Testis (tissue), 5 donors: ENCODE measurements at places on chromosomes 2 and 18. TPM values are rescaled to one million over a fixed set of nuclear protein-coding genes. Genes with fewer than 3 reads are reported as not detected.

SLC30A3 gene
- total RNA-seq = 160 TPM

TEX44 gene
- 248 TPM for total RNA-seq

PASK gene
- 54.0 TPM for total RNA-seq

FEV gene
- total RNA-seq = not detected

ANKRD30BL gene
- 21.0 TPM for total RNA-seq

VWA3B gene
- total RNA-seq = 27.0 TPM

DNA sequence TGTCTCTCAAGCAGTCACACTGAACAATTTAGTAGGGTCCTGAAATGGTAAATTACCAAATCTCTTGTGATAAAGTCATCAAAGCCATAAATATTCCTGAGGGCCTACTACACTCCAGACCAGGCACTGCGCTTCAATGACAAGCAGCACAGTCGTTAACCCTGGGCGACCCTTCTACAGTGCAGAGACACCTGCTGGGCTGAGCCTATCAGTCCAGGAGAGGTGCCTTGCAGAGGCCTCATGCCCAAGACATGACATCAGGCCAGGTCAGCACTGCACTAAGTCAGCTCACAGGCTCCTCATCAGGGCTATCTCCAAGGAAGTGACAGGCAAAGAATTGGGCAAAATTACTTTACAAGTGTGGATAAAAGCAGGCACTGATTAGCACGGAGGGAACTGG is 166.4 kb upstream of the EPB41L3 start:
- DNase-seq = no peak

DNA sequence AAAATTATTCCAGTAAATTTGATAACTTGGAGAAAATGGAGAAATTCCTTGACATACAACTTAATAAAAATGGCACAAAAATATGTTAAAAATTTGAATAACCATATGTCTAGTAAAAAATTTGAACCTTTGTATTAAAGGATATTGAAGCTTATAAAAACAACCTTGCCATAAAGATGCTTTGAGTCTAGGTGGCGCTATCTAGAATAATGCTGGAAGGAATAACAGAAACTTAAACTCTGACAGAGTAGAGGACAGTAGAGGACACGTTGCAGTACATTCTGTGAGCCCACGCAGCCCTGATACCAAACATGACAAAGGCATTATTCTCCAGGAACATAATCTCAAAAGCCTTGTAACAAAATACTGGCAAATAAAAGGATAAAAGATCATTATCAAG is 44.7 kb upstream of the ALKAL2 start:
- no peak for DNase-seq

DNA sequence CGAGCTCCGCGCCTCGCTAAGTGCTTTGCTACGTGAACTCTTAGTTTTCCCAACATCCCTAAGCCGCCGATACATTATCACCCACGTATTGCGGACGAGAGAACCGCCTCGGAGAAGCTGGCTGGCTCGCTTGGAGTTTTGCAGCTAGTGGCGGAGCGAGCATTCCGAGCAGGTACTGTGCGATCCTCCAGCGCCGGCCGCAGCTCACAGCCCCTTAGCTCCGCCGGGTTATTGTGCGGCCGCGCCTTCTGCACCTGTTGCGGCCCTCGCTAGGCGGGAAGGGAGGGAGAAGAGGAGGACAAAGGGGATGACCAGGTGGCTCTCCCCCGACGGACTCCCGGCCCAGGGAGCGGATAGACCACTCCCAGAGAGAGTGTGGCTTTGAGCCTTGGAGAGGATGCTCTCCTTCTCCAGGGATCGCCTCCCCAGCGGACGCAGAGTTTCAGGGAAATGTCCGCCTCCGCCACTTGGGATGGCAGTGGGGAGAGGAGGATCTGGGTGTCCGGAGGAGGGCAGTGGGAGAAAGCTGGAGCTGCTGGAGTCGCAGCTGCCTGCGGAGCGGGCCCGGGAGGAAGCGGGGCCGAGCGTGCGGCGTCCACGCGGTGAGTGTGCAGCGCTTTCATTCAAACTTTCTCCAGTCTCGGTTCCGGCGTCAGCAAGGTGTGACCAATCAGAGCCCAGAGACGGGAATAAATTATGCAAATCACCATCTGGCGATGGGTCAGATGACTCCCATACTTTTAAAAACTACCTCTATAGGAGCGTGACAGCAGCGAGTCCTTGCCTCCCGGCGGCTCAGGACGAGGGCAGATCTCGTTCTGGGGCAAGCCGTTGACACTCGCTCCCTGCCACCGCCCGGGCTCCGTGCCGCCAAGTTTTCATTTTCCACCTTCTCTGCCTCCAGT is at the start of gene LIPG:
LIPG (plus strand) TSS at position 769 of the 905 bp plus-strand sequence. CDS start 252 bp downstream, outside the sequence.
- peak; percentile 85 for DNase-seq

DNA sequence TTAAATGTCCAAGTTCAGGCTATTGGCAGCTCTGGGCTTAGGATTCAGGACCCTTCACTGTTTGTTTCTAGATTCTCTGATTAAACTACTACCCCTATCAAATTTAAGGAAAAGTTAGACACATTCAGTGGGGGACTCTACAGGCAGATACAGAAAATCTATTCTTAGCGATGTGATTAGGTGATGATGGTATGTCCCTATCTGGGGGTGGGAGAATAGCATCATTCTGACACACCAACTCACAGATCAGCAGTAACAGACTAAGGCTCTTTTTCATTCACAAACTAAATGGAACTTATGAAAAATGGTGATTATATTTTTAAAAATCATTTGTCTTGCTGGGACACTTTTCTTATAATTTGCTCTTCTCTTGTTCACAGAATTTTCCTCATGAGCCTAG is 232.9 kb upstream of the CDH2 start:
- DNase-seq = no peak

GRCh38 chr18:10508591-10508990 is 17.2 kb upstream of the NAPG start:
- no peak for DNase-seq

- DNase-seq = no peak
Measured at GRCh38 chr18:48084858-48085257, 154.4 kb upstream of the SMAD2 start.

DNA sequence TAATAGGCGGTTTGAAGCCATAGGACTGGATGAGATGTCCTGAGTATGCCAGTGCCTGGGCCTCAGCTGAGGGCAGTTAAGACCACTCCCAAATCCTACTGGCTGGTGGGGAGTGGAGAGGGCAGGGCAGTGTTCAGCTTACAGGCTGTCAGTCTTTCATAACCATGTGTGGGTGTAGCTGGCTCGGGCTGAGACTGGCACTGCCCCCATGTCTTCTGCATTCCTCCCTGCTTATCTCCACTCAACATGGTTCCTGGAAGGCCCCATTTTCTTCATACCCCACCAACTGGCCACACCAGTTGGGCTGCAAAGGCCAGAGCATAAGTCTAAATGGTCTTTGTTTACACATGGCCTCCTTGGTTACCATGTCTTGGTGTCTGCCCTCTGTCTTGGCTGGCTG is 17.2 kb upstream of the IL37 start:
- DNase-seq = no peak

- DNase-seq = peak; percentile 36
Measured at GRCh38 chr2:43218702-43219382, 7.6 kb downstream of the ZFP36L2 start.

DNA sequence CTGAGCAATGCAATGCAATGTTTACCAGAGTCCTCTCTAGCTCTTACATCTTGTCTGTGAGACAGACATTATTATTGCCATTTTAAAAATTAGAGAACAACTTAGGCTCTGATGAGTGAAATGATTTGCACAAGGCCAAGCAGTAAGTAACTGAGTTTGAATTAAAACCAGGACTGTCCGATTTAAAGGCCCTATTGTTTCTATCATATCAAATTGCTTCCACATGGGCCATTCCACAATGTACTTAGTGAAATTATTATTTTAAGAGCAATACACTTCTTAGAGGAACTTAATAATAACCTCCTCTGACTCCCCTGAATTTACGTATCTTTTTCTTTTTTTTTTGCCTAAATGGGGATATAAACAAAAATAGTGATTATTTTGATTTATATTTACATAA is 64.6 kb downstream of the PLCL1 start:
- no peak for DNase-seq

GRCh38 chr2:137302957-137303356 is 537.6 kb downstream of the THSD7B start:
- no peak for DNase-seq

- no peak for DNase-seq
Measured at GRCh38 chr2:128813352-128814034, 494.8 kb upstream of the HS6ST1 start.

GRCh38 chr2:16744521-16744920 is 78.9 kb upstream of the CYRIA start:
- DNase-seq = no peak
